Uterus (tissue), 4 donors: ENCODE measurements at places on chromosomes 1 and 21. TPM values are rescaled to one million over a fixed set of nuclear protein-coding genes. Genes with fewer than 3 reads are reported as not detected.

GORAB gene
- 3.1 TPM for total RNA-seq

SH3BGR gene
- not detected for total RNA-seq

LRRC8C gene
- total RNA-seq: 23.8 TPM

DNA sequence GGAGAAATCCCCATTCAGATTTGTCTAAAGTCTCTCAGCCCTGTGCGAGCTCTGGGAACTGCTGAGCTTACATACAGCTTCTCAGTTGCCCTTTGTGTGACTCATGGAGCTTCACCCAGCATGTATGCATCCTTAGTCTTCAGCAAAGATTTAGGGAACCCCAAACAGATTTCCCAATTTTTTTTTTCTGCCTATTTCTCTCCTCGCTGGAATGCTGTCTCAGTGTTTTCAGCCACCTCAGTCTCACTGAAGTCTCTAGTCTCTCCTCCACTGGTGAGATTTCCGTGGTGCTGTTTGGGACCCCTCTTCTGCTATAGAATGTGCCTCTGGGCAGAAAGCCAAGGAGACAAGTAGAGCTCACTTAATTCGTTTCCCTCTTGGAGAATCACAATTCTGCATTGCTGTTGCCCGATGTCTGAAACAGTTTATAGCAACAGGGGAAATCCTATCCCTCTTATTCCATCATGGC, 28.1 kb upstream of the TXLNA start:
- DNase-seq: no peak

- no peak for DNase-seq
Measured at GRCh38 chr1:21662426-21663247, 6.5 kb downstream of the RAP1GAP start.

DNA sequence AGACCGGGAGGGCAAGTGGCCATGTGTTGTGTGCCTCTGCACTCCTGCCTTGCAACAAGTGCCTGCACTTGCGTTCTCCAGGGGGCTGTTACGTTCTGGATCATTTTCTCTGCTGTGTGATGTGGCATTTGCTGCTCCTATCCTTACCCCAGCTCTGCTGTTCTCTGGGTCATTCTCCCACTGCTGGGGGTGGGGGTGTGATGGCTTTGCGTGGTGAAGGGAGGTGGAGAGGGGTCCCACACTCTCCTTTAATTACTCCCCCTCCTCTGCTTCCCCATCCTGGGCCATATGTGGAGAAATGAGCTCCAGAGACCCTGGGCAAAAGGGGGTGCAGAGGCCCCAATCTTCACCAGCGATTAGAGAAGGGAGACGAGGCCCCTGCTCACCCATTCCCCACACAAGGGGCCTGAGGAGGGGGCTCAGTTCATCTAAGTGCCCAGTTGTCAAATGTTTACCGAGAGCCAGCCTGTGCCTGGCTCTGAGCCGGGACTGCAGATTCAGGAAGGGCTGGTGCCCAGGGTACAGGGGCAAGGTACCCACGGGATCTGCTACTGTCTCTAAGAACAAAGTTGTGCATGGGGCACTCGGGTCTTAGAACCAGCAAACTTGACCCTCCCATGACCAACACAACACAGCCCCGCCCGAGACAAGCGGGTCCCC, 355.4 kb downstream of the PTPRU start:
- no peak for DNase-seq

- DNase-seq: no peak
Measured at GRCh38 chr1:235980976-235981375, 83.9 kb downstream of the NID1 start.

DNA sequence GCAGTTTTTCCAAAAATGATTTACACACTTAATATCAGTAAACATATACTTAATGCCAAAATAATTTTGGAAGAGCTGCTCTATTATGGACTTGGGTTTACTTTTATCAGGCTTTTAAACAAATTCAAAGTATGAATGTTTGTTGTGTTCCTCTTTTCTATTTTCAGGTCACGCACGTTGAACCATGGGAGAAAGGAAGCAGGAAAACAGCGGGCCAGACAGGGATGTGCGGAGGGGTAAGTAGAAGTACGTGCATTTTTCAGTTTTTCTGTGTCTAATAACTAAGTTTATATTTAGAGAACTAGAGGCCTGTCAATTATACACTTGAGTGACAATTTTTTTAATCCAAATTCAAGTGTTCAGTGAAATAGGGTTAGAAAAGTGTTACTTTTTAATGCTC, 3.4 kb downstream of the PRPF38B start:
- DNase-seq: no peak

C1orf226 gene
- 5.1 TPM for total RNA-seq

GRCh38 chr1:44348061-44348485, 7.0 kb downstream of the ERI3 start:
- DNase-seq: no peak

DYNLT5 gene
- total RNA-seq: 1.5 TPM

DNA sequence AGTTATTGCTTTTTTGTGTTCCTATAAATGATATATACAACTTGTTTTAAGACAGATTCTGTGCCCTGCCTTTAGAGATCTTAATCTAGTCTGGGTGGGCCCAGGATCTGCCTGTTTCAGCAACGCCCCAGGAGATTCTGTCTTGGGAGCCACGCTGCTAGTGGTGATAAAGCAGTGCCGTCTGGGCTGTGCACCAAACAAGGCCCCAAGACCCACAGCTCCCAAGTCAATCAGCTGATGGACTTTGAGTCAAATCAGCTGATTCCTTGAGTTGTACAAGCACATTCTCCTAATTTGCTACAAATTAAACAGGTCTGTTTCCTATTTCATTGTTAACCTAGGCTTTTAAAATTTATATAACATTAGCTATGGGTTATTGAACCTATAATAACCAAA, 15.7 kb upstream of the SLC44A3 start:
- DNase-seq: no peak

GRCh38 chr1:69377507-69377906, 190.2 kb upstream of the LRRC7 start:
- DNase-seq: no peak

CCDC185 gene
- not detected for total RNA-seq
